ENCODE measurements at places on chromosomes 2 and 18.
A peak's percentile ranks its signal among the peaks of the same experiment; 100 is the strongest.

- peak; percentile 85 for DNase-seq
Observed at GRCh38 chr2:10302479-10303180, at the start of gene HPCAL1. TSS of gene HPCAL1 (plus strand) at chr2:10302904. CDS start at chr2:10419758, 116,854 bp downstream.

DNA sequence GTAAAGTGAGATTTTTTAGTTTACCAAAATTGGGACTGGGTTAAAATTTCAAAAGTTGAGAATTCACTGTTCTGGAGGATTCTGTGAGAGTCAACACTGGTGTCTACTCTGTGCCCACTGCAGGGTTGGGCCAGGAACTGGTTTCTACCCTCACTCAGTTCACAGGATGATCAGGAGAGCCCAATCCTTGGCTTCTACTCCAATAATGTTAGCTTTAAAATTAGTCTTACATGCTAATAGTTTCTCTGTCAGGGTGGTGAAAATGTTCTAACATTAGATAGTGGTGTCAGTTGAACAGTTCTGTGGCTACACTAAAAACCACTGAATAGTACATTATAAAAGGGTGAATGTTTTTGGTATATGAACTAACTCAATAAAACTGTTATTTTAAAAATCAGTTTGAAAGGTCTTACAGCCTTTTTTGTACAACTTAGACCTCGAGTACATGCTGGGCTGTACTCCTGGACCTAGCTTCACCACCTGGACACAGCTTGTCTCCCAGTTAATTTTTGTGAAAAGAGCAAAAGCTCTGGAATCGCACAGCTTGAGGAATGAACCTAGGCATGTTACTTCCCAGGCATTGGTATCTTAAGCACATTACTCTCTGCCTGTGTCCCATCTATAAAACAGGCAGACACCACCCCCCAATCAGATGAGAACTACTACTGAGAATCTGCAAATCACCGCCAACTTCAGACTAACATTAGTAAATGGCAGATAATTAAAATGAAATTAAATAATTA is 44.4 kb downstream of the ACVR1 start:
- no peak for DNase-seq

DNA sequence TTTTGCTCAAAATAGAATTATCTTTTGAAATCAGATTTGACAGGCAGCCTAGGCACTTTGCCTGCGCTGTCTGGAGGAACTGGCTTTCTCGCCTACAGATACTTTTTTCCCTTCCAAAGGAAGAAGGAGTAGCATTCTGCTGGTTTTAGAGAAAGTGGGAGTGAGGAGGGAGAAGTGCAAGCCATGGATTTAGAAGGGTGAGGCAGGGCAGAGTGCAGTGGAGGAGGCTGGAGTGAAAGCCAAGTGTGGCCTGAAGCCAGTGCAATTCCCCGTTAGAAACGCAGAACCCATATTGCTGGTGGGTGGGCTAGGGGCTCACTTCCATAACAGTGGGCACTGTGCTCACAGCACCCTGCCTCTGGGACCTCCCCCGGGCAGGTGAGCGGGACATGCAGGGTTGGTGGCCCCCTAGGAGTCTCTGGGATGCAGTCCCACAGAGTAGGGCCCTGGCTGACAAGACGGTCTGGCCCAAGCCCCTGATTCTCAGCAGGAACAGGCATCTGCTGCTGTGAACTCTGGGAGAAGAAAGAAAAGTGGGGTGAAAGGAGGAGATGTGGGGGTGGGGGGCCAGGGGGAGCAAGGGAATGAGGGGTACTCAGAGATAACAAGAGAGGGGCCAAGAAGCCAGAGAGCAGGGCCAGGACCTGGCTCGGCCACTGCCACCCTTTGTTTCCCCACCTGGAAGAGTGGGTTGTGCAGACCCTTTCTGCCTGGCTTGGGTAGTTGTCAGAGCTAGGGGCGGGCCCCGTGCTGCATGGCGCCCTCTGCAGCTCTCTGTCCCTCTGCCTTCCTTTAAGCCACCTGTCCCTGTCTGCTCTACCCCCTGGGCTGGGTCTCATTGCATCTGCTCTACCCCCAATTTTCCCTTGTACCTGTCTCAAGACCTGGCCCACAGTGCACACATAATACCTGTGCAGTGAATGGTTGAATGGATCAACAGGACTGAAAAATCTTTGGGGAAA is 273.5 kb upstream of the HS6ST1 start:
- DNase-seq = no peak

DNA sequence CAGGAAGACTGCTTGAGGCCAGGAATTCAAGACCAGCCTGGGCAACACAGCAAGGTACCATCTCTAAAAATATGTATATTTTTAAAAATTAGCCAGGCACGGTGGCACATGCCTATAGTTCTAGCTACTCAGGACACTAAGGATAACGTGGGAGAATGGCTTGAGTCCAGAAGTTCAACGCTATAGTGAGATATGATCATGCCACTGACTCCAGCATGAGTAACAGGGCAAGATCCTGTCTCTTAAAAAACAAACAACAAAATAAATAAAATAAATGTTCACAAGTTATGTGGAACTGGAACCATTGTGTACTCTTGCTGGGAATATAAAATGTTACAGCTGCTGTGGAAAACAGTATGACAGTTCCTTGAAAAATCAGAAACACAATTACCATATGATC is 47.2 kb downstream of the USP34 start:
- DNase-seq = no peak

GRCh38 chr18:59272221-59272888 is 899 bp downstream of the RAX start:
- no peak for DNase-seq

DNA sequence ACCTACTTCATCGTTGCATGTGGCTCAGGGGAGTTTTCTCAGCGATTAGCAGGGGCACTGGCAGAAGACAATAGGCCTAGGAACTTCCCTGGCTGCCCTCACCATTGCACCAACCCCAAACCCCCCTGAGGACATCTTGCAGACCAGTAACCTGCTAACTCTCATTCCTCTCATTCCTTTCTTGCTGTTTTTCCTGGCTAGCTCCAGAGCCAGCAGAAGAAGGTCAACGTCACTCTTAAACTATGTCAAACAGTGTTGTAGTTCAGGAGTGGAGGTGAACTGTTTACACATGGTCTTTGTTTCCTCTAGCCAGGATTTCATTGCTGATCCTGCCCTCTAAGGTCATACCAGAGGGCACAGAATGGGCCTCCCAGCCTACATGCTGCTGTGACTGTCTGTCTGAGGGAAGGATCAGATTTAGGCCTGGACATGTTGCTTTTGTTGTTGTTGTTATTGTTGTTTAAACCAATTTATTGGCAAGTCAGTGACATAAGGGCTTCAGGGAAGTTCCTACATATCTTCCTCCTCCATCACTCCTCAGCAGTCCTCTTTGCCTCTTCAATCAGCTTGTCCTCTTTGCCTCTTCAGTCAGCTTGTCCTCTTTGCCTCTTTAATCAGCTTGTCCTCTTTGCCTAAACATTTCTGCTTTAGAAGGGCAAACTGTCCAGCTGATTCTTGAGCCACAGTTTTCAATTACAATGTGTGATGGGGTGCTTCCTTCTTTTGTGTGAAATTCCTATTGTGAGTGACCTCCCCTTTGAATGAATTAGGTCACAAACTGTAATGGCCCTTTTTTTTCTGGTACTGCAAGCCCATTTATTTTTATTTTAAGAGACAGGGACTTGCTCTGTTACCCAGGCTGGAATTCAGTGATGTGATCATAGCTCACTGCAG is 471.9 kb upstream of the TNP1 start:
- no peak for DNase-seq

DNA sequence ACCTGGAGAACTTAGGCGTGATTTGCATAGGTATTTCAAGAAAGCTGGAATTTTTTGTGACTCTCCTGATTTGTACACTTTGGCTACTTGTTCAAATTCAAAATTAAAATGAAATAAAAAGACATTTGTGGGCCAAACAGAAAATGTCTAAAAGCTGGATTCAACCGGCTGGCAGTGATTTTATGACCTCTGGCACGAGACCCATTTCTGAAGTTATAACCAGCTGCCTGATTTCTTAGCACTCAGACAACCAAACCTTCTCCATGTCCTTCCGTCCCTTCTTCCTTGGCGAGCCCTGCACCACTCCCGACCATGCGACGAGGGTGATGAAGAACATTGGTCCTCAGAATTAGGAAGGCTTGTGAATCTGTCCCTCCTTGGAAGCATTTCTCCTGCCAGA is 19.7 kb downstream of the PKDCC start:
- DNase-seq = no peak

DNA sequence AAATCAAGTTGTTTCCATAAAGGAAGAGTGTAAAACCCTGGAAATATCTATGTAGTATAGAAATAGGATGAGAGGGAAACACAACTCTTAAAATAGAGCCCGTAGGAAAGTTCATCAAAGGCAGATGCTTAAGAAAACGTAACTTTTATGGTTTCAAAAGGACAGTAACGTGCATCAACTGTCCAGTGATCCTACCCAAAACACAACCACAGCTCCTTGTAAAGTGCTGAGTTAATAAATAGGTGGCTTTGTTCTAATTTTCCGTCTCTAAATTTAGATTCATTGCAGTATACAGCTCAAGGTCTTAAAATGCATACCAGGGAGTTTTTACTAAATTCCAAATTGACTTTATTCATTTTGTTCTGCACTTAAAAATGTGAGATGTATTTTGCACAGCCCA is 282.1 kb upstream of the ID2 start:
- no peak for DNase-seq

- DNase-seq = no peak
Observed at GRCh38 chr2:83595121-83595690, 863.9 kb downstream of the SUCLG1 start.

DNA sequence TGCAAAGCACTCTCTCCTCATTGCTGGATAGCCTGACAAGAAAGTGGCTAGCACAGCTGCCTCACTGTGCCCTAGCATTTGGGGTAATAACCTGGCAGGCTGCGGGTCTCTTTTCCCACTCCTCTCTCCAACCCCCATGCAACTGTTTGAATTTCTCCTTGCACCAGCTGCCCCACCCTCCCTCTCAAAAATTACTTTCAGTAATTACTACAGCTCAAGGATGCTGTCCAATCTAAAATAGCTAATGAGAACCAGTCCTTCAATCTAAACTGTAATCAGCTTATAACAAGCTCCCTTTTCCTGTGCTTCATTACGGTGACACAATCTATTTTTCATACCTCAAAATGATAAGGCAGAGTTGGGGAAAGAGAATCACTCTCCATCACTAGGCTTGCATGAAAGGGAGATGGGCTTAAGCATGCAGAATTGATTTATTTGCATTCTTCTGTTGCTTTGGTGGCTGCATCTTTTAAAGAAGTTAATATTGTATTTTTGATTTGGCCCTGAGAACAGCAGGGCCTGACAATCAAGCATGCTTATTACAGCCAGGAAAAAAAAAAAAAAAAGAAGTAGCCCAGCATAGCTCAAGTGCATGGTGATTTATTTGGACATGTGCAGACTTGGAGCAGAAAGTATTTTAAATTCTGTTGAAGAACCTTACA is 881.8 kb downstream of the SLC4A3 start:
- no peak for DNase-seq

DNA sequence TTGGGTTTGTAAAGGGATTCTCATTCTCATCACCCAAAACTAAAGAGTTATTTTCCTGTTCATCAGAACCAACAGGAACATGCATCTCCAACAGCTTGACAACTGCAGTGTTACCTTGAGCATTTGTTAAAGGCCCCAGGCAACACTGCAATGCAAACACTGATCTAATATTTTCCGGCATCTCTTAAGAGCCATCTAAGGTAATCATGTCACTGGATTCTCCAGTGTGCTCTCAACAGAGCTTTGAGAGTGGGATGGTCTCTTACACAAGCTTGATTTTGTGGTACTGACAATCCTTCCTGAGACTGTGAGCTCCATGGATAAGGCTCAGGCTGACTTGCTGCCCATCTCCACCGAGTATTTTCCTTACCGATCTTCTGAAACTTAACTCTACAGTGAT is 90.5 kb upstream of the ITGB6 start:
- no peak for DNase-seq

DNA sequence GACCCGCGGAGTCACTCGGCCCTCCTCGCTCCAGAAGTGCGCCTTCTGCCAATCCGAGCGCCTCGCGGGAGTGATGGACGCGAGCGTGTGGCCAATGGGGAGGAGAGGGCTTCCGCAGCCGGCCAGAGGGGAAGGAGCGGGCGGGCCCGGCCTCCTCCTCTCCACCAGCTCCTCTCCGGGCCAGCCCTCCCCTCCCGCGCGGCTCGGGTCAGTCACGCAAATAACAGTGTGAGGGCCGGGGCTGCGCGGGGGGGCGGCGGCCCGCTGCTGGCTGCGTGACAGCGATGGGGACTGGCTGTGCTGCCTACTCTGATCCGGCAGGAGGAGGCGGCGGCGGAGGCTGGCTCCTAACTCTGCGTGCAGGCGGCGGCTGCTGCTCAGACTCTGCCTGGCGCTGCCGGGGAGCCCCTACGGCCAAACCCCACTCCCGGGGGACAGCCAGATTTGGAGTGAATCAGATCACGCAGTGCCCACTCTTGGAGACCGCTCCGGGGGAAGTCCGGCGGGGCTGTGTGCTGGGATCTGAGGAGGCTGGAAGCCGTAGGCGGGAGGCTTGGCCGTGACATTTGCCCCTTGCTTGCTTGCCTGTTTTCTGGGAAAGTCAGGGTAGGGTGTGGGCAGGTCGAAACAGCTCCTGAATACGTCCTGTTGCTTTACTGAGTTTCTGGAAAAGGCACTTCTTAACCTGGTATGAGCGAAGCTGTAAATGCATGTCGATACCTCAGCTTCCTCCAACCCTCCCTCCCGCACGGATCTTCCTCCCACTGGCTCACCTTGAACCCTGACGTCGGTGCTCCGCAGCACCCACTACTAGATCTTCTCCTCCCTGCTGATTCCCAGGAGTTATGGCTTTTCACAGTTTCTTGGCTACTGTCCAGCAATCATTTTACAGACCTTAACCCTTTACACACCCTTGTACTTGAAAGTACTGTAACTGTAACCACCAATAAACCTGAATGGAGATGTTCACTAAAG is 97.9 kb upstream of the SERTAD2 start:
- DNase-seq = peak; percentile 39

GRCh38 chr2:10572701-10573100 is 117.1 kb downstream of the NOL10 start:
- no peak for DNase-seq

- no peak for DNase-seq
Observed at GRCh38 chr18:51108330-51108729, 78.3 kb downstream of the SMAD4 start.

DNA sequence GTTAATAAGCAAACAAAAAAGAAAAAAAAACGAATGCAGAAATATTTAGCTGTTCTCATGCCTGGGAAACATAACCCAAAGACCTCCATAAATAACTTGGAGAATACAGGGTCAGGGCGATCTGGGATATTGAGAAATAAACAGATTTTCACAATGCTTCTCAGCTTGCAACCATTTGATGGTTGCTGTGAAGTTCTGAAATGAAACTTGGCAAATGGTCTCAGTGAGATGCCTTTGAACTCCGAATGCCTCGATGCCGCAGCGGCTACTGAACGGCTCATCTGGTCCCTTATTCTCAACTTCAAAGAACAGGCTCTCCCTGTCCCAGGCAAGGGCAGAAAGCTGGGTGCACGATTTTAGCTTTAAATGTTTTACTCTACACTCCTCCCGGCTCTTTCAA is 78.1 kb downstream of the ZNF516 start:
- DNase-seq = no peak

GRCh38 chr2:72483346-72483745 is 335.7 kb upstream of the CYP26B1 start:
- no peak for DNase-seq

- no peak for DNase-seq
Observed at GRCh38 chr2:216405588-216405987, 6.7 kb upstream of the SMARCAL1 start.

Measured in activated CD4-positive, alpha-beta T cell treated with anti-CD3 and anti-CD28 coated beads for 48 hours (primary cell).